ENCODE measurements at places on chromosomes 2 and 18.
A peak's percentile ranks its signal among the peaks of the same experiment; 100 is the strongest.

GRCh38 chr2:138780446-138780880 is 273 bp upstream of the NXPH2 start:
- DNase-seq, result no peak

DNA sequence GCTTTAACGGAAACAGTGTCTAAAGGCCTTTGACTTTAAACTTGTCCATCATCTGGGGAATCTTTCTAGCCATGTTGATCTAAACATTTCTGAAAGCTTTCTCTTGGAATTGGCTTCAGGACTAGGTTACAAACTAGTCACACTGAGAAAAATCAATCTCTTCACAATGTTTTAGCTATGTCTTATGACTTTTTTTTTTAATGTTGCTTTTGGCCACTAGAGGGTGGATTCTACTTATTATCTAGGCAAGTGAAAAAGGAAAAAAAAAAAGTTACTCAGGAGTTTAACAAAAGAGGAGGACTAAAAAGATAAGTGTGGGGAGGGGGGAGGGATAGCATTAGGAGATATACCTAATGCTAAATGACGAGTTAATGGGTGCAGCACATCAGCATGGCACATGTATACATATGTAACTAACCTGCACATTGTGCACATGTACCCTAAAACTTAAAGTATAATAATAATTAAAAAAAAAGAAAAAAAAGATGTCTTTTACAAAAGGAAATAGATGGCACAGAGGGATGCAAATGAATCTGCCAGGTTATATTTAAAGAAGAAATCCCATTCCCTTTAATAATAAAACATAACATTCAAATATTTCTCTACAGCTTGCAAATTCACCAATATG is 160.4 kb upstream of the PID1 start:
- no peak for DNase-seq

DNA sequence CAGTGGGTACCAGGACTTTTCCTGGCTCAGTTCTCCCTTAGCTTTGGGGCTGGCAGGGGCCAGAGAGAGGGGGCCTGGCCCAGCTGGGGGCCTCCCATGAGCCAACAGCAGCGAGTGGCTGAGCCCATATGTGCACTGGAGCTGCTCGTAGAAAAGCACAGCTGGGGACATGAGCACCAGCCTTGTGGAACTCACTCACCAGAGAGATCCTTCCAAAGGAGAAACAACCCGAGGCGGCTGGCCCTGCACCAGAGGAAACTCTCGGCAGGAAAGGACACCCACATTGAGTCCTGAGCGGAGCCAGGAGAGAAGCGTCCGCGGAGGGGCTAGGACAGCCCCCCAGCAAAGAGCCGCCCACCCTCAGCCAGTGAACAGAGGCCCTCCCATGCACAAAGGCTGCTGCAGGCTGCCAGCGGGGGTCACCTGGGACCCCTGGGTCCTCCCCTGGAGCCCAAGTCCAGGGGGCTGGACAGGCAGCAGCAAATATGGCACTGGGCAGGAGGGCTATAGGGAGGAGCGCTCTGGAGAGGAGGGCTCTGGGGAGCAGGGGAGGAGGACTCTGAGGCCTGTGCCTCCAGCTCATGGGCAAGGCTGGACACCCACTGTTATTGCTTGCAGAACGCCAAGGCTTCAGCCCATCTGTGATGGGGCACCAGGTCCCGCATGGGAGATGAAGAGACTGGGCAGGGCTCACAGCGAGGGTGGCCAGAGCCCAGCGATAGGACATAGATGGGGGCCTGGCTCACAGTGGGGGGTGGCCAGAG is 42.1 kb upstream of the SNED1 start:
- no peak for DNase-seq

DNA sequence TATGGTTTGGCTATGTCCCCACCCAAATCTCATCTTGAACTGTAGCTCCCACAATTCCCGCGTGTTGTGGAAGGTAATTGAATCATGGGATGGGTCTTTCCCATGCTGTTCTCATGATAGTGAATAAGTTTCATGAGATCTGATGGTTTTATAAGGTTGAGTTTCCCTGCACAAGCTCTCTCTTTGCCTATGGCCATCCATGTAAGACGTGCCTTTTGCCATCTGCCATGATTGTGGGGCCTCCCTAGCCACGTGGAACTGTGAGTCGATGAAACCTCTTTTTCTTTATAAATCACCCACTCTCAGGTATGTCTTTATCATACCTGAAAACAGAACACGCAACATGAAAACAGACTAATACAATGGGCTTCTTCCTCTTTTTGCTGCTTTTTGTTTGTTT is 11.2 kb upstream of the C1D start:
- DNase-seq, result no peak

- no peak for DNase-seq
These were observed 226.1 kb upstream of the LYPD1 start for GRCh38 chr2:132896073-132896472.

GRCh38 chr2:239299218-239299939 is 101.4 kb downstream of the HDAC4 start:
- DNase-seq, result no peak

DNA sequence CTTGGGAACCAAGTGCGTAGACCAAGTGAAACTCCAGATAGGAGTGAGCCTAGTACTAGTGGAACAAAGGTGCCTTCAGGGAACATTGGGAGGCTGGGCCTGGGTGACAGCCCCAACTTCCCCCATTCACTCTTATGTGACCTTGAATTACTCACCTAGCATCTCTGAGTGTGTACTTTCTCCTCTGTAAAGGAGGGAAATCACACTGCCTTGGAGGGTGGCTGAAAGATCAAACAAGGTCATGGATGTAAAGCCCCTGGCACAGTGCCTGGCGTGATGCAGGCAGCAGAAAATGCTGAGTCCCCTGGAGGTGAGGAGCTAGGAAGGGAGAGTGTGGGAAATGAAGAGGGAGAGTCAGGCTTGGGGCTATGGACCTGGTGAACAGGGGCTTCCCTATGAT is 45.9 kb downstream of the MARCO start:
- DNase-seq, result no peak

GRCh38 chr18:34991561-34991960 is 49.7 kb upstream of the MAPRE2 start:
- DNase-seq, result no peak

- DNase-seq, result no peak
These were observed 24.6 kb upstream of the CERS6 start for GRCh38 chr2:168431301-168432024.

DNA sequence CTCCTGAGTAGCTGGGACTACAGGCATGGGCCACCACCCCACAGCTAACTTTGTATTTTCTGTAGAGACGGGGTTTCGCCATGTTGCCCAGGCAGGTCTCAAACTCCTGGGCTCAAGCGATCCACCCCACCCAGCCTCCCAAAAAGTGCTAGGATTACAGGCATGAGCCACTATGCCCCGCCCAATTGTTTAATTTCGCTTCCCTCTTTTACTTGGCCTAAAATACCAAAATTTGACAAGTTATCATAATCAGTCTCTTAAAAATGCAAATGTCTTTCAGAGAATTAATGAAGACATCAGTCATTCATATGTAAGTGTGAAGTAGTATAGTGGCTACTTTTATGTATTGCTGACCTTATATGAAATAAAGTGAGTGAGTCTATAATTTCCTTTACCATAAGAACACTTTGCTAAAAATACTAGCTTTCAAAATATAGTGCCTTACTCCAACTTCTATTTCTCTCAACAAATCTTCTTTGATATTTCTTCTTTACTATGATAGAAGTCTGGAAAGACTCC is 9.8 kb downstream of the FBXO11 start:
- no peak for DNase-seq

DNA sequence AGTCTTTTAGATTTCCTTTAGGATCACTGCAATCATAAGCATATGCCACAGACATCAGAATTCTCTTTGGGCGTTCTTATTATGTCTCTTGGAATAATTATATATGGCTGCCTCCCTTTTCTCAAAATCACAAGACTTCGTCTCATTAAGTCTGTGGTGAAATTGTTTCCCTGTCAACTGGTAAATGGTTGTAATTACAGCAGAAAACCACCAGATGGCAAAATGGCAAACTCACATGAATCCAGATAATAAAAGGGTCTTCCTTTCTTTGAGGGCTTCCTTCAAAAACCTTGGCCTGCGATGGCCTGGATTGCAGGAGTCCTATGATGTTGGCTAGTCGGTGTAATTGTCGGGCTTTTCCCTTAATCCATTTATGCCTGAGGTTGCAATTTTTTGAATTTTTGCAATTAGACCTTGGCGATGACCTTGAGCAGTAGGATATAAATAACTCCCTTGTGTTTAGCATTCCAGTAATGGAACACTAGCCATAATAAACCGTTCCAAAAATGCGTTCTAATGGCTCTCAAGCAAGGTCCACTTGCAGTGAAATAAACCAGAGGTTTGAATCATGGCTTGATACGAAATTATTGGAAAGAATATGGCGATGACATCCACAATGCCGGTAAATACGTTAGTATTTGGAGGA is 656.4 kb downstream of the MBD2 start:
- DNase-seq, result no peak

DNA sequence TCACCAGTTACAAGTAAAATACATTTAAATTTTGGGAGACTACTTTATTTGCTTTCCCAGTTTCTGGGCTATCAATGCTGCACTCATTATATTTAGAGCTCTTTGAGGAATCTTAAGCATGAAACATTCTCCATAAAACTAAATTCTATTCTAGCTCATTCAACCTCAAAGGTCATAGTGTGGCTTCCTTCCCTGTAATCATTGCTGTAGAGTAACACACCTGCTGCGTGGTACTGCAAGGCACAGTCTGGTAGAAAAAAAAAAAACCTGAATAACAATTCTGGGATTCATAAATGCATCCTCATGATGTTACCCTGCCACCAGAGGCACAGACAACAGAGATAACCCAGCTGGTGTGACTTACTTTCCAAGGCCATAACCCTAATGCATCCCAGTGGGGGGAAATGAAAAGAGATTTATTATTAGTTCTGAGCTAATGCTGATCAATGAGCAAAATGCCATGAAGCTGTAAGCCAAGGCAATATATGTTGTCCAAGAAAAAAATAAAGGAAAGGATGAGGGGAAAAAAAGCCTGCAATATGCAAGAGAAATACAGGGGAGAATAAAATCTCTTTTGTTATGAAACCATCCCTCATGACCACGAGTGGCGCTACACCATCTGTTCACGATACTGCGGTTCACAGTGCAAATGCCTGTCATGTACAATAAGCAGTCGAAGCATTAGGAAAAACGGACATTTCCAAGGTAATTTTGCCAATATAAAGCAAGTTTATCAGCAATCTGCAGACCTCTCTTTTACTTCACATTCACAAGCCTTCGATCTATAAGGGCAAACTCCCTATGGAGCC is 1481.6 kb upstream of the PIK3C3 start:
- DNase-seq, result no peak

GRCh38 chr2:3666613-3666975 is 8.6 kb downstream of the ALLC start:
- DNase-seq, result no peak

GRCh38 chr18:50967714-50968661 is at the start of gene ELAC1:
TSS of gene ELAC1 (plus strand) at chr18:50968040. CDS start at chr18:50974405, 6,365 bp downstream.
- peak; percentile 50 for DNase-seq

DNA sequence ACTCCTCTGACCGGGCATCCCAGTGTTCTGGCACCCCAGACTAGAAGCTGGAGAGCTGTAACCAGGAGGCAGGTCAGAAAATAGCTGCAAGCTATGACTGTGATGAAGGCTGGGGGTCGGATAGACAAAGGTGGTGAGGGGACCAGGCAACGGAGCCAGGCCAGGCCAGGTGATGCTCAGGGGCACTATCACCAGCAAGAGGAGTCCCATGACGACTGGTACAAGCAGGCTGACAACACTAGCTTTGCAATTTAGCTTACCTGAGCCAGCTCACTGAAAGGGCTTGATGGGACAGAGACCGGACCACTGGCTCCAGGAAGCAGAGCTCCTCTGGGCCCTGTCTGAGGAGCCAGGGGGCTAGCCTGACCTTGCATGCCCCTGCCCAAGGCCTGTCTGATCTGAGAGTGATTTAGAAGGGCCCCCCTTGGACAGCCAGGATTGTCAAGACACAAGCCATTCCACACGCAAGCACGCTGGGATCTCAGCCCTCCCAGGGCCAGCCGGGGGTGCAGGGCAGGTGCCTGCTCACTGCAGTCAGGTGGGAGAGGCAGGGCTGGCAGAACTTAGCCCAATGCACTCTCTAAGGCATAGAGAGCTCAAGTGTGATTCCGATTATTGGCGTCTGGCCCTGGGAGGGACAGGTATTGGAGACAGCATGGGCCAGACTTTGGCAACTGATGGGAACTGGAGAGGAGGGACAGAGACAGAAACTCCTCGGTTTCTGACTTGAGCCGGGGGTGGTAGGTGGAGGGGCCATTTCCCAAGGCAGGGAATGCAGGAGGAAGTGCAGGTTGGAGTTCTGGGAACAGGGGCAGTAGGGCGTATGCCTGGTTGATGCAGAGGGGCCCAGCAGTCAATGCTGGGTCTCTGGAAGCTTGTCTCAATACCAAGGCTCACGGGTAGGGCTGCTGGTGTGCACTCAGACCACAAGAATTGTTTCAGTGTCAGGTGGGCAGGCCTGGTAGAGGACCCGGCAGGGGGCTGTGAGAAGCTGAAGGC is 47.7 kb downstream of the MYO7B start:
- DNase-seq, result no peak

DNA sequence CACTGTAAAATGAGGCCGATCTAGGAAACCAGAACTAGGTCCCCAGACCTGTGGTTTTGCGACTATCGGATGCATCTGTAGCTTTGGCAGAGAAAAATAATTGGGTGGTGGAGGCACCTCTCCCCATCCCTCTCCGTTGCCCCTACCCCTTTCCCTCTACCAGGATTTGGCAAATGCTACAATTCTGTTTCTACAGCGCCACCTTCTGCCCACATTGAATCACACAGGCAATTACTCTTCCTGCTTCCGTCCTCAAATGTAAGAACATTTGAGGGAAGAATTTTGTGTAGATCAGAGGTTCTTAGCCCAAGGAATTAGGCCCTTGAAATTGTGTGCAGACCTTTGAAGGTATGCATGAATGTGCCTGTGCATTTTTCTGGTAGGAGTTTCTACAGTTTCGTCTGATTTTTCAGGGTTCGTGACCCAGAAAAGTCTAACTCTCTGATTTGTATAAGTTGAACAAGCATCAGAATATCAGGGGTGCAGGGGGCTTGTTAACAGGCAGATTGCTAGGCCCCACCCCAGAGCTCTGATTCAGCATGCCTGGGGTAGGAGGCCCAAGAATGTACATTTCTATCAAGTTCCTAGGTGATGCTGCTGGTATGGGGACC is 11.2 kb downstream of the ATP6V1B1 start:
- DNase-seq, result no peak

GRCh38 chr18:51385270-51385669 is 187.8 kb upstream of the MEX3C start:
- no peak for DNase-seq

DNA sequence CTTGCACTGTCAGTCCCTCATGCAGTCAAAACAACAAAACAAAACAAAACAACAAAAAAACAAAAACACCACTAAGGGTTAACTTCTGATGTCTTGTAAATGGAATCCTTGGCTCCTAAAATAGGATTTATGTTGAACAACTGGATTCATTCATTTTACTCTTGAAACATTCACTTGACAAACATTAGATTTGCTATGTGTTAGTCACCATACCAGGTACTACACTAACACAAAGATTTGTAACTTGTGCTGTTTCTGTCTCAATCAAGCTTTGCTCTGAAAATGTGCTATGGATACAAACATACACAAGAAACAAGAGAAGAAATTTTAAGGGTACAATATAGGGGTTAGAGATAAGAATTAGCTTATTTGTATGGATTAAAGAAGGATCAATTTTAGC is 812.8 kb downstream of the LRP1B start:
- no peak for DNase-seq

Measured in stimulated activated CD4-positive, alpha-beta T cell treated with anti-CD3 and anti-CD28 coated beads, TNF-alpha, amount 100 ng/mL, for 1 hour (primary cell).